ENCODE measurements at places on chromosomes 7 and 10.

GRCh38 chr10:92290076-92290836, 622 bp downstream of the CPEB3 start:
- DNase-seq: peak; percentile 54

DNA sequence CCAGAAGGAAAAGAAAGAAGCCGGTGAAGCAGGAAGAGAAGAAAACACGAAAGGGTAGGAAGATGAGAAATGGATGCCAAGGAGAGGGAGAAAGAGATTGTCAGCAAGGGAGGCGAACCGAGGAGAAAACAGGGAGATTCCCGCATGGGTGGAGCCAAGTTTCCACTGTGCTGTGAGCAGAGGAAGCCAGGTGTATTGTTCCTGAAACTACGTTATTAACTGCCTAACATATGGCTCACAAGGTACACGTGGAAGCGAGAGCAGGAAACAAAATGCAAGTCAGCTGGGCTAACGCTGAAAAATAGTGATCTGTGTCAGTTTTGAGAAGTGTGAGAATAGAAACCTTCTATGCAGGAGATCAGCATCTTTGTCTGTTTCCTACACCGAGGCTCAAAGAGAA, 20.4 kb upstream of the HIPK2 start:
- DNase-seq: no peak

DNA sequence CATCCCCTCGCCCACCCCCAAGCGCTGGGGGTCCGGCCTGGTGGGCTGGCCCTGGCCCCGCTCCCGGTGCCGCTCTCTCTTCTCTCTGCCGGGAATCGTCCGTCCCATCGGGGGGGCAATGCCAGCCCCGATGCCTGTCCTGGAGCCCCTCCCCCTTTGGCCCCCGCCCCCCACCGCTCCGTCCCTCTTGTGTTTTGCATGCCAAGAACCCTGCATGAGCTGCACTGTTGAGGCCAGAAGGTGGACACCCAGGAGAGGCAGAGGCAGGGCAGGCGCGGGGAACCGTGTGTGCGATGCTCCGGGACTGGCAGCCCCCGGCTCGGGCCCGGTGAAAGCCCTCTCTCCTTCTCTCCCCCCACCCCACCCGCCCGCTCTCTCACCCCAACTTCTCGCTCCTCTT, 22.1 kb upstream of the HSPB1 start:
- no peak for DNase-seq

GRCh38 chr10:104139221-104139620, 17.2 kb downstream of the SFR1 start:
- DNase-seq: no peak

DNA sequence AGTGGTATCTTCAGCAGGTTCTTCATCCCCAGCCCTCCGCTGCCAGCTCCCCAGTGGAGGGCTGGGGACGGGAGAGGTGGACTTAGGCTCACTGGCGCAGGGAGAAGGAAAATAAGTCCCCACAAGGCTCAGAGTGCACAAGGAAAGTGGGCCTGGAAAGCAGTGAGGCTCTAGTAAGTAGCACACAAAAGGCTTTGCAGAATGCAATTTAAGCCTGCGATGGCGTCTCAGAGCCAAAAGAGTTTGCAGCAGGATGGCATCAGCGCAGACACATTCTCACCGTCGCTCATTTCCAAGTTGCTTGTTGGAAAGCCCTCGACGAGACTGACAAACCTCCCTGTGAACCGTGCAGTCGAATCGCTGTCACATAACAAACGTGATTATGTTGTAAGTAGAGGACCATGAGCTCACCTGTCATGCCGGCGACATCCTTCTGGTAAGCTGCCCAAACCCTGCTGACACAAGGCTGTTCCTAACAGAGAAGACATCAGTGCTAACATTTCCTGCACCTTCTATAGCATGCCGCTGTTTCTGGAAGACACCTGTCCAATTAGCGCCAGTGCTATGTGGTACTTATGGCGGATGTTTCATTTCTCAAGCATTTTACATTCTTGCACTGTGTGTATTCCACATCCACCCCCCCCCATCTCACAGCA, 98.3 kb upstream of the NPVF start:
- DNase-seq: no peak
